ENCODE measurements at places on chromosomes 16 and 17.

DNA sequence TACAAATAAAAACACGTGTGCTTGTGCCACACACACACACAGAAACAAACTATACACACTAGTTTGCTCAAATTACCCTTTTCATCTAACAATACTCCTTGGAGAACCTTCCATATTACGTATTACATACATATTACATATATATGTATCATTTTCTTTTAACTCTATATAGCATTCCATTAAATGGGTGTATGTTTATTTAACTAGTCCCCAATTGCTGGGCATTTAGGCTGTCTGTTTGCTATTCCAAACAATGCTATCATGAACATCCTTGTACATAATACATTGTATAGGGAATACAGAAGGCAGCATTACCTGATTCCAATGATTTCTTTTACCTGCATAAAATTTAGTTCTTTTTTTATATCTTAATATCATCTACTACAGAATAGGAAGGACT lies 73.1 kb downstream of the SKAP1 start:
- no peak for DNase-seq

DNA sequence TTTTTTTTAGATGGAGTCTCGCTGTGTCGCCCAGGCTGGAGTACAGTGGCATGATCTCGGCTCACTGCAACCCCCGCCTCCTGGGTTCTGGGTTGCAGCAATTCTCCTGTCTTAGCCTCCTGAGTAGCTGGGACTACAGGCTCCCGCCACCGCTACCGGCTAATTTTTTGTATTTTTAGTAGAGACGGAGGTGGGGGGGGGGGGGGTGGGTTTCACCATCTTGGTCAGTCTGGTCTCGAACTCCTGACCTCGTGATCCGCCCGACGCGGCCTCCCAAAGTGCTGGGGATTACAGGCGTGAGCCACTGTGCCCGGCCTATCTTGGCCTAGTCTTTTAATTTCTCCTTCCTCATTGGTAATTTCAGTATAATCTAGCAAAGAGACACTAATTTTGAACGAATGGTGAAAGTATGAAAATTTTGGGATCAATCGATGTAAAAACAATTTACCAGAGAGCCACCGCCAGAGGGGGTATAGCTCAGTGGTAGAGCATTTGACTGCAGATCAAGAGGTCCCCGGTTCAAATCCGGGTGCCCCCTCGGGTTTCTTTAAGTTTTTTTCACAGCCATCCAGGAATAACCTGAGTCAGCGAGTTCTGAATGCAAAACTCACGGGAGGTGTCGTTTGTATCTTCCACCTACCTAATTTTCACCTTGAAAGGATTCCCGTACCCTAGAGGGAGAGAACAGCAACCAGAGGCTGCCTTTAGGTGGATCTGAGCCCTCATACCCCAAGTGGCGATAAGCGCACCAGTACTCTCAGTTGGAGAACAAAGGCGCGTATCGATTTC lies 2.5 kb upstream of the LASP1 start:
- peak; percentile 33 for DNase-seq

- no peak for DNase-seq
Measured at GRCh38 chr16:76176153-76176552, 101.0 kb upstream of the CNTNAP4 start.

GRCh38 chr16:77213542-77214106 lies 14.4 kb downstream of the SYCE1L start:
- no peak for DNase-seq

GRCh38 chr17:2237950-2238349 lies 65.6 kb downstream of the SMG6 start:
- no peak for DNase-seq

GRCh38 chr16:49914657-49915056 lies 58.7 kb upstream of the ZNF423 start:
- no peak for DNase-seq
